ENCODE measurements at places on chromosomes 6 and 20.

- DNase-seq = no peak
Measured at GRCh38 chr6:53089948-53090347, 24.7 kb downstream of the FBXO9 start.

- no peak for DNase-seq
Measured at GRCh38 chr6:120908767-120909166, 425.5 kb downstream of the TBC1D32 start.

DNA sequence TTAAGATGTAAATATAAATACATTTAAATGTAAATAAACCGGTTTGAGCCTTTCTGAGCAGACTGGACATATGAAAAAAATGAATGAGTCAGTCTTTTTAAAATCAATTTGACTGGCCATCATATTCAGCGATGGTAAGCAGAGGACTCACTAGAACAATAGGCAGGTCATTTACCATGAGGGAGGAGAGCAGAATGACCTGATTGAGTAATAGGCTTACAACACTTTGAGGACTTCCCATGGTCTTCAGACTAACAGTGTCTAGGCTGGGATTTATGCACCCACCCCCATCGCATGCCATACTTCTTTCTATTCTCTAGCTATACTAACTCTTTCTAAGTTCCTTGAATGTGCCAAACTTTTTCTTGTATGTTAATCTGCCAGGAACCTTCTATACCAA lies 241.9 kb upstream of the RAB32 start:
- no peak for DNase-seq

DNA sequence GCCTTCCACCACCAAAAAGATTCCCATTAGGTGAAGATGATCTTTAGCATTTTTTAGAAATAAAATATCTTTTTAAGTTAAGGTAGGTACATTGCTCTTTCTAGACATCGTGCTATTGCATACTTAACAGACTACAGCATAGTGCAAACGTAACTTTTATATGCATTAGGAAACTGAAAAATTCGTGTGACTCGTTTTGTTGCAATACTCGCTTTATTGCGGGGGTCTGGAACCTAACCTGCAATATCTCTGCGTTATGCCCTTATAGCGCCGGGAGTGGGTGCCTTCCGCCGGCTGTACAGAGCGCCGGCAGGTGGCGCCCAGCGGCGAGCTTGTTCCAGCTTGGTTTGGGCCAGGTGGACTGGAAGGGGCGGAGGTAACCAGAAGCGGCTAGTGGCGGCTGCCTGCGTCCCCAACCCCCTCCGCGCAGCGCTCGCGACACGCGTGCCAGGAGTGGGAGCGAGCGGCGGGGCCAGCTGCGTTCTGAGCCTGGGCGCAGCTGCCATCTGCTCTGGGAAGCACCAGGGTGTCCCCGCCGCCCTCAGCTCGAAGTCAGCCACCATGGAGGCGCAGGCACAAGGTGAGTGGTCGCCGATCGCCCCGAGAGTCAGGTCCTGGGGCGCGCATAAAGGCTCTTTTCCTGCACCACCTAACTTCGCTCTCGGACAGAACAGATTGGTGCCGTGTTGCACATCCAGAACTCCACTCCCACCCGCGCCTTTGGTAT lies at the start of gene TPD52L1:
Gene TPD52L1 (plus strand): TSS at position 383 of the 727 bp plus-strand sequence. CDS start 179 bp downstream, at position 562.
- DNase-seq = peak; percentile 5

DNA sequence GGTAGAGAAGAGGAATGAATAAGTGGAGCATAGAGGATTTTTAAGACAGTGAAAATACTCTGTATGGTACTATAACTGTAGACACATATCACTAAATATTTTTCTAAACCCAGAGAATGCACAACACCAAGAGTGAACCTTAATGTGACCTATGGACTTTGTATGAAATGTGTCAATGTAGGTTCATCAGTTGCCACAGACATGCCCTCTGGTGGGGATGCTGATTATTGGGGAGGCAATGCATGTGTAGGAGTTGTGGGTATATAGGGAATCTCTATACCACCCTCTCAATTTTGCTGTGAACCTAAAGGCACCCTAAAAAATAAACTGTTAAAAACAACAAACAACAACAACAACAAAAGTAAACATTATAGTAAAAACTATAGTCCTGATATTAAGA lies 293.7 kb downstream of the RNF144B start:
- no peak for DNase-seq

DNA sequence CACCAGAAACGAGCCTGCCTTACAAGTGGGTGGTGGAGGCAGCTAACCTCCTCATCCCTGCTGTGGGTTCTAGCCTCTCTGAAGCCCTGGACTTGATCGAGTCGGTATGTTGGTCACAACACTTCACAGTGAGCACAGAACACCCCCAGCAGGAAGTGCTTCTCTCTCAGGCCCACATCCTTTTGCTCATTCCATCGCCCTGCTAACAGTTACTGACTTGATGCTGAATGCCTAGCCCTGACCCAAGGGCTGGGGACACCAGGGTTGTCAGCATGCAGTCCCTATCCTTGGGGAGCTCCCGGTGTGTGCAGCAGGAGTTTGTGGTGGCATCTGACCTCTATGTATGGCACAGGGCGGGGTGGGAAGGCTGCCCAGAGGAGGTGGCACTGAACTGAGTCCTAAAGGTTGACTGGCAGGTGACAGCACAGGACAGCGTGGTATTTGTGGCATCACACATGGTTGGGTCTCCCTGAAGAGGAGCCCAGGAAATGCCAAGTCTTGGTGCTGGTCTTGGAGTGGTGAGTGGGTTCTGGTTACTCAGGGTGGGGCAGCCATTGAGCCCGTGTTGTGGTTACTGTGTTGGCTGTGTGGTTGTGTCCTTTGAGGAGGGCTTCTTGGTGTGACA lies 26.7 kb downstream of the GTSF1L start:
- no peak for DNase-seq
